ENCODE measurements at places on chromosomes 5 and 9.

- peak; percentile 22 for DNase-seq
Measured at GRCh38 chr5:38905516-38905915, 59.7 kb downstream of the OSMR start.

- no peak for DNase-seq
Measured at GRCh38 chr5:161372682-161373344, 173.7 kb downstream of the GABRB2 start.

GRCh38 chr9:129999141-129999510 lies 43.9 kb downstream of the FNBP1 start:
- DNase-seq = peak; percentile 48

DNA sequence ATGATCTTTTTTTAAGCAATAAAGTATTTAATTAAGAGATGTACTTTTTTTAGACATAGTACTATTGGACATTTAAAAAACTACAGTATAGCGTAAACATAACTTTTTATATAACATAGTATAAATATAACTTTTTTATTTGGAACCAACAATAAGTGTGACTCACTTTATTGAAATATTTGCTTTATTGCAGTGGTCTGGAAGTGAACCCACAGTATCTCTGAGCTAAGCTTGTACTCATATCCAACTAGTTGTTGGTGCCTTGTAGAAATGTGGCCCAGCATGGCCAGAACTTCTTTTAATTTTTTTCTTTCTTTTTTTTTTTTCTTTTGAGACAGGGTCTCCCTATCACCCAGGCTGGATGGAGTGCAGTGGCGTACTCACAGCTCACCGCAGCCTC lies 61.5 kb upstream of the GALNT10 start:
- DNase-seq = no peak

- no peak for DNase-seq
Measured at GRCh38 chr5:65907135-65907534, 19.2 kb upstream of the ERBIN start.

- DNase-seq = no peak
Measured at GRCh38 chr5:152270096-152270495, 135.0 kb downstream of the NMUR2 start.

GRCh38 chr9:124007565-124008302 lies 3.8 kb upstream of the LHX2 start:
- no peak for DNase-seq

- DNase-seq = peak; percentile 83
Measured at GRCh38 chr5:141681695-141682641, at the start of gene ARAP3. TSS of gene ARAP3 (minus strand) at chr5:141682230. CDS start at chr5:141680486, 1,744 bp downstream.

GRCh38 chr5:78648359-78649210 lies at the start of gene LHFPL2:
TSS of gene LHFPL2 (minus strand) at chr5:78648772. CDS start at chr5:78510213, 138,559 bp downstream.
- peak; percentile 75 for DNase-seq

DNA sequence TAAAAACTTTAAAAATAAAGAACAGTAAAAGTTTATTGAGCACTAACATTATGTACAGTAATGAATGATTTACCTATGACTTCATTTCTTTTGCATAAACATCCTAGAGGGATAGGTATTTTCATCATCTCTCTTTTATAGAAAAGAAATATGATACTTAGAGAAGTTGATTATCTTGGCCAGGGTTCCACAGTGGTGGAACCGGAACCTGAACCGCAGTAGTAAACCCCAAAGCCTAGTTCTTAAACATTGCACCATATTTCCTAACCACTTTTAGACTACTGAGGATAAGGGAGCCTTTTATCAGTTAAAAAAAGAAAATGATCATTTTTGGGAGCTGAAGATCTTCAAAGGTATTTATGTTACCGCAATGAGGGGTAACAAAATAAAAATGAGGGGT lies 205.7 kb upstream of the SGCD start:
- DNase-seq = peak; percentile 41

DNA sequence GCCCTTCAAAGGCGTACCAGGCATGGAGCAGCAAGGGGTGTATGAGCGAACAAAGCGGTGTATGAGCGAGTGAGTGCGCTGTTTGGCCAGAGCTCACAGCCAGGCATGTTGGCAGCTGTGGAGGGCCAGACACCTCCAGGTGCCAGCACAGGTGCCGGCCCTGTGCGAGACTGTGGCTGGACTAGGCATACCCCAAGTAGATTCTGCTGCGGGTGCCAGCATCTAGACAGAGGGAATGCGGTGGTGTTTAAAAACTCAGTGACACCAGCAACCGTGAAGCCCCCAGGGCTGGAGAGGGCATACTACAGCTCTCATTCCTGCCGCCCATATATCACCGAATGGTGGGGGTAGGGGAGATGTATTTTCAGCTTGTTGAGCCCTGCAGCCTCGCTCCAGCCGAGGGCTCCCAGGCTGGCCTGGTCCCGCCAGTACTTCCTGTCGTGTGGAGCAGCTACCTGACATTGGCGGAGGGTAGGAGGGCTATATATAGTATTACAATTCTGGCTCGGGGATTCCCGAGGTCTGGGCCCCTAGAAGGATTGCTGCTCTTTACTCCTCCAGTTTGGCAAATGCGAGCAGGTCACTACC lies 1829.6 kb upstream of the NUDT12 start:
- DNase-seq = no peak

- peak; percentile 27 for DNase-seq
Measured at GRCh38 chr5:125150041-125150669, 403.7 kb upstream of the ZNF608 start.

- DNase-seq = no peak
Measured at GRCh38 chr9:9901624-9902023, 711.2 kb downstream of the PTPRD start.

DNA sequence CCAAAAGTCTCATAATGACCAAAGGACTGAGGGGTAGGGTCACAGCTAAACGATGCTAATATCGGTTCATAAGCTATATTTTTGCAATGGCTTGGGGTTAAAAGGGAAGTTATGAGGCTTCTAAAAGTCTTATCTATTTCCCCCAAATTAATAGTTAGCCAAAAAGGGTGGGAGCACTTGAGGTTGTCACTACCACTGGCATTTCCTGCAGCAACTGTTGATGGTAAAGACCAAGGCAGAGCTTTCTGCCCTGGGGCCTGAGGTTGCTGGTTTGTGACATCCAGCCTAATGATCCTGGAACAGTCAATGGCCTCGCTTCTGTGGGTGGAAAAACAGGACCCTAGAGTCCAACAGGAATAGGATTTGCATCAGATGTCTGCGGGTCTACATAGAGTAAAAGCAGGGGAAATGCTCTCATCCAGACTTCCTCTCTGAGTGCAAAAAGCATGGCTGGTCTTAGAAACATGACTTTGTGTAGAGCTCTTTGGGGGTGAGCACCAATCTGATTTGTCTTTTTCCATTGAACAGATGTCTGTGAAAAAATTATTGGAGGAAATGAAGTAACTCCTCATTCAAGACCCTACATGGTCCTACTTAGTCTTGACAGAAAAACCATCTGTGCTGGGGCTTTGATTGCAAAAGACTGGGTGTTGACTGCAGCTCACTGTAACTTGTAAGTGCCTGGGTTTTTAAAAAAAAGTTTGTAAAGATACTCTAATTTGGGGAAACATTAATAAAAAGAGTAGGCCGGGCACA lies 2.7 kb downstream of the GZMA start:
- no peak for DNase-seq

- DNase-seq = no peak
Measured at GRCh38 chr9:87567571-87567970, 69.9 kb downstream of the DAPK1 start.

DNA sequence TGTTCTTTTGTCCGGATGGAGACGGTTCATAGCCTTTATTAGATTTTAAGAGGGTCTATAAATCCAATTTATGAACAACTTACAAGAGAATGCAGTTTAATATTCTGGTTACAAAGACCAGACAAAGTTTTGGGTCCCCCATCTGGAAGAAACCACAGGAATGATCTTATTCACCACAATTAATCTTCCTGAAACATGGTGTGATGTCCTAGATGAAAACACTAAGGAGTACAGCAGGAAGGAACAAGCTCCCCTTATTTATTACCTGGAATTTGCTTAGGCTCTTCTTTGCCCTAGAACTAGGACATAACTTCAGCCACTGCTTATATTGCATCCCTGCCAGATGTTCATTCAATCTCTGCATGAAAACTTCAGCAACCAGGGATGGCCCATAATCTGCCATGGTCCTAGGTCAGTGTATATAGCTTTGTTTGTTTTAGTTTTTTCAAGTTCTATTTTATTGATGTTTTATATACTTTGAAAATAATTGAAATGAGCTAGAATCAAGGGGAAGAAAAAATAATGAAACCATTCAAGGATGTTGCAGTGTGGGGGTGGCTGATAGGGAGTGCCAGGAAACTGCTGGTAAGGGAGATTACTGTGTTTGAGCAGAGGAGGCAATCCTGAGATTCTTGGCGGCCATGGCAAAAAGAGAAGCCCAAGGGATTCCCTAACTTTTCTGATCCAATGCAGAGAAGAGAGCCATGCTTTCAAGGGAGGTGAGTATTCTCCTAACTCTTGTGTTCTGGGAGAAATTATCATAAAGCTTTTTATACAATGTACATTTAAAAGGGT lies 16.8 kb downstream of the TXNDC8 start:
- no peak for DNase-seq

DNA sequence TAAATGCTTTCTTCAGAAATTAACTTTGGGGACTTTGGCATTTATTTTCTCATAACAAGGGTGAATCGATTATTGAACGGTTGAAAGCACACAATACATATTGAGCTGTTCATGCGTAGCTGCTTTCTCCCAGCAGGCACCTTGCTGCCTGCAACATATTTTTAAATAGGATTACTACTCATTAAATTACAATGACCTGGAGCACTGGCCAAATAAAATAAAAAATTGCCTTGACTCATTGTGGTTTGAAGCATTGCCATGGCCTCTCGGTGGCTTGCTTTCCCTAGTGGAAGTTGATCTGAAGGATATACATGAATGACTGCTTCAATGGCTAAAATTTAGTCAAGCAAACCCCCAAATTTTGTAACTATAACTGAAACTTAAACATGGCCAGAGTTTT lies 181.6 kb upstream of the NUDT12 start:
- DNase-seq = peak; percentile 48

DNA sequence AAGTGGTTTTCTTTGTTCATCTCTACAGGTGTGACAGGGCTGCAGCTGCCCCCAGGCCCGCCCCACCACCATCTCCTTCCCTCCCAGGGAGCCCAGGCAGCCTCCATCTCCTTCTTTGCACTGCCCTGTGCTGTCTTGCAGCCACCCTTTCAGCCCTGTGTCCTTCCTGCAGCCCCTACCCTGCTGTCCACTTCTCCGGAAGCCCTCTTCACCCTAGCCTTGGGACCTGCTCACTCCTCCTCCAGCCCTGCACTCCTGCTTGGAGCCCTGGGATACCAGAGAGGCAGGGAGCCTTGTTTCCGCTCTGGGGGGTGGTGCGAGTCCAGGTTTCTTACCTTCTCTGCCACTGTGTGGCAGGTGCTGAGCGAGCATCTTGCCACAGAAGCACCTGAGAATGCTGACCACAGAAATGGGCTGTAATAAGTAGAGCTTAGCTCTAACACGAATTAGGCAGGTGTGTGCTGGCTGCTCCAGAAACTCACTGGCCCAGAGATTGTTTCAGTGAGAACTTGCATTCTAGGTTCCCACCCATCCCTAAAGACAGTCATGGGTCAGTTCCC lies 51.3 kb upstream of the GADD45G start:
- no peak for DNase-seq

GRCh38 chr5:175351126-175351525 lies 92.9 kb downstream of the DRD1 start:
- no peak for DNase-seq
